ENCODE measurements at places on chromosomes 16 and 17.

DNA sequence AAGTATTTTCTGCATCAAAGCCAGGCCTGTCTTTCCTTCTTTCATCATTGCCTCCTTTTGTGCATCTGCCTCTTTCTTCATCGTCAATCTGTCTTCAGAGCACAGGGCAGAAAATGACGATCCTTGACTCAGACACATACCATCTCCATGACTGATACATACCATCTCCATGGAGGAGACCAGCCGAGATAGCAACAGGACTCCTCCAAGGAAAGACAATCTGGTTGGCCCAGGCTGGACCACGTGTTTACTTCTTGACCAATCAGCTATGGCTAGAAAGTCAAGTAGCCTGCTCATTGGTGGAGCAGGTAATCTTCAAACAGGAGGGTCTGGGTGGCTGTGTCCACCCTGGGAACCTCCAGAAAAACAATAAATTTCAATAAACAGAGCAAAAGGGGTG is 164.6 kb downstream of the CPPED1 start:
- DNase-seq: no peak

DNA sequence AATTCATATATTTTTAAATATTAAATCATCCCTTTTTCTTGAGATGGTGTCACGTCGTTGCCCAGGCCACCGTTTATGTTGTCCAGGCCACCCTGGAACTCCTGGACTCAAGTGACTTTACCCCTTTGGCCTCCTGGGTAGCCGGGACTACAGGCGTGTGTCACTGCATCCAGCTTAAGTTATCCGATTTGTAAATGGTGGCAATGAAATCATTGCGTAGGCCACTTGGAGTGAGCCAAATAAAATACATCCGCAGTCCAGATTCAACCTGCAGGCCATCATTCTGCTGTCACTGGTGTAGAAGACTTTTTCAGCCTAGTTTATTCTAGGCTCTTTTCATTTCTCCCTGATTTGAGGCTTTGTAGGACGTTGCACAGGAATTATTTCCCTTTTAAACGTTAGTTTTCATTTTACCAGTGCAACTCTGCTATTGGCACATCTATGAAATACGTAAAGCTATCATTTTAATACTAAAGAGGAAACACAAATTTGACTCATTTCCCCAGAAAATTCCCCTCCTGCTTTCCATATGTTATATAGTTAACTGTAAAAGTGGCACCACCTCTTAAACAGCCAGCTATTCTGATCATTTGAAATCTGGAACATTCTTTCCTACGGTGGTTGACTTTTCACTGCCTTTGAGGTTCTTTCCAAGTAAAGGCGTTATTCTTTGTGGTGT is 449.8 kb downstream of the MAF start:
- DNase-seq: no peak

- DNase-seq: no peak
Observed at GRCh38 chr17:50693036-50693682, 14.6 kb downstream of the ANKRD40 start.

DNA sequence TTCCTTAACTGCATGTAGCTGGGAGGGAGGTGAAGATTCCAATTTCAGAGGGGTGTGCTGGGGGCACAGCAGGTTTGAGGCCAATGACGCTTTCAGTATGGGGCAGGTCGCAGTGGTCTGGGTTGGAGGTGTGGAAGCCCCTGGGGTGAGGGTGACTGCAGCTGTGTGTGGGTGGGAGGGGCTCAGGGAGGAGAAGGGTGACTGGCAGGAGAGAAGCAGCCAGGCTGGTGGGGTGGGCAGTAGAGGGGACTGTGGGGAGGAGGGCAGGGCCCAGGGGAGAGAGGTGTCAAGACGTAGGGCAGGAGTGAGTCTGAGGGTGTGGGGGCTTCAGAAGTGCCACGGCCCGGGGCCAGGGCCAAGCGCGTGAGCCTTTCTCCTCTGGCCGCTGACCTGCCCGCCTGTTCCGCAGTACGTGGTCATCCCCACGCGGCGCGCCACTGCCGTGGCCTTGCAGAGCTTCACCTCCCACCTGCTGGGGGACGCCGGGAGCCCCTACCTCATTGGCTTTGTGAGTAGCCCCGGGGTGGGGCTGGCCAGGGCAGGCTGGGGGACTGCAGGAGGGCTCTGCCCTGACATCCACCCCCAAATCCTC is 19.4 kb downstream of the MYBBP1A start:
- DNase-seq: no peak

DNA sequence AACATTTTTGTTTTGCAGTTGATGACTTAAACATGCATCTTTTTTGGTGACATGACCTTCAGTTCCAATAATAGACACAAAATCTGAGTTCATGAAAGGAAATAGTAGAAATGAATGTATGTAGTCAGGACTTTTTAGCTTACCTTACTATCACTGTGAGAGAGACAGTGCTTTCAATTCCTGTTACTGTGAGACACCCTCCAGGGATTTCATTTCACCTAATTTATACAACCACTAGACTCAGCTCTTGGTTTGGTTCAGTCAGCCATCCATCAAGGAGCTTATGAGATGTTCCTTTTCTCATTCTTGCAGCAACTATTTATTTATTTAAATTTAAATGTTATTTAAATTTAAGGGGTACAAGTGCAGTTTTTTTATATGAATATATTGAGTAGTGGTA is 77.9 kb downstream of the MAP2K4 start:
- no peak for DNase-seq

GRCh38 chr16:81143921-81144471 is 47.8 kb upstream of the GCSH start:
- DNase-seq: no peak

DNA sequence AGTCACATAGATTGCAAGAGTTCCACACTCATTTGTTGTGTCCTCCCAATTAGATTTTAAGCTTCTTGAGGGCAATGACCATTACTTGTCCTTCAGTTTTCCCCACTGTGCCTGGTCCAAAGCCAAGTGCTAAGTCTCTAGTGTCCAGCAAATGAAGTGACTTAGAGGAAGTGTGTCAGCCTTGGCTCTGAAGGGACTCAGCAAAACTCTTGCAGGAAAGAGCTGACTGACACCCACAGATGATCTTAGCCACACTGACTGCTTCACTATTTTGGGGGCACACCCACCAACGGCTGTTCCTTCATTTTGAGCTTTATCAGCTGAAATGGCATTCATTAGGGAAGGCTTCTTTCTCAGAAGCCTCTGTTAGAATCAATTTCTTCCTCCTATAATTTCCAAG is 358.1 kb downstream of the UTP18 start:
- DNase-seq: no peak

DNA sequence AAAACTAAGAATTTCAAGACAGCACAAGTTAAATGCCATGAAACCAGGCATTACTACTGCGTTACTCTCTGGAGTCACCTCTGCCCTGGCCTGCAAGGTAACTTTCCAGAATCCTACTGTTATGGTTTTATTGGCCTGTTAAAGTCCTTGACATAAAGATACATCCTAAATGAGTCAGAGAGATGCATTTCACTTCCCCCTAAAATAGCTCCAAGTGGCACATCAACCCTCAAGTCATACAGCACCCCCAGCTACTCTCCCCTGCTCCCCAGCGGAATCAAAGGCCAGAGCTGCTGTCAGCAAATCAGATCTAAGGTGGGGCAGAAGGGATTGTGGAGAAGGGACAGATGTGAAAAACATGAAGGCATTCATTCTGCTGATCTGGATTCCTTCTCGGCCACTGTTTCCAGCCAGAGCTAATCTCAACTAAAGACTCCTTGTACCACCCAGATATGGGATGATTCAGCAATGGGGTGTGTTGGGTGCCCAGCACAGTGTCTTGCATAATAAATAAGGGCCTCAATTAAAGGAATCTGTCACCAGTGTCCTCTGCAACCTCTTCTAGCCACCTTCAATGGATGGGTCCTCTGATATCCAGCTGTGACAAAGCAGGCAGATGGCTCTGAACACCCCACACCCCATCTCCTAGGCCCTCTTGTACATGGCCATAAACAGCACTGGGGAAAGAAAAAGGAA is 8.5 kb upstream of the CCL1 start:
- DNase-seq: no peak

GRCh38 chr16:68629351-68629910 is 15.7 kb upstream of the CDH3 start:
- no peak for DNase-seq

DNA sequence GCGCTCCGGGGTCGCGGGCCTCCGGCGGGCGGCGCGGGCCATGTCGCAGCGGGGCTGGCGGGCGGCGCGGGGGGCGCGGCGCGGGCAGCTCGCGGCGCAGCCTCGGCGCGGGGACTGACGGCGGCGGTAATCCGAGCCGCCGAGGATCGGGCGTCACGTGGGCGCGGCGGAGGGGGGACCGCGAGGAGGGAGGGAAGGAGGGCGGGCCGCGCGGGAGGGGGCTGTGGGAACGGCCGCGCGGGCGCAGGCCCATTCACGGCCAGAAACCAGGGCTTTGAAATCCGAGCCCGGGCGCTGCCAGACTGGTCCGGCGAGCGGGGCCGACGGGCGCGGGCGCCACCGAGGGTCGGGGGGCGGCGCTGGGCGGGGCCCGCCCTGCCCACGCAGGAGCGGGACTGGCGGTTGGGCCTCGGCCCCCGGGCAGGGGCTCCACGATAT is at the start of gene MTSS2:
Gene MTSS2, minus strand, starts transcription at position 116 of the 438 bp plus-strand sequence. CDS start 262 bp downstream, outside the sequence.
- DNase-seq: peak; percentile 75

- DNase-seq: no peak
Observed at GRCh38 chr17:31460226-31460721, 68.8 kb downstream of the RAB11FIP4 start.

DNA sequence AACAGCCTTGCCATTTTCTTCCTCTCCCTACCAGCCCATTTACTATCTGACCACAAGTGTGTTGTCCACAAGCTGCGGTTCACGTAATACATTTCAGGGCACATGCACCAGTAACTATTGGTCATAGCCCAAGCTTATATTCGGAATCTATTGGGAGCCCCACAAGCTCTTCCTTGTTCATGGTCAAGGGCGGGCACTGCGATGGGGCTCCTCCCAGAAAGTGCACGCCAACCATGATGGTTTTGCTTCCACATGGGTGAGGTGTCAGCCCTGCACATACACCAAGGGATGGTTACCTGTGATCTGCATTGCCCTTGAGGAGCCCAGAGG is 12.1 kb downstream of the THRA start:
- no peak for DNase-seq

DNA sequence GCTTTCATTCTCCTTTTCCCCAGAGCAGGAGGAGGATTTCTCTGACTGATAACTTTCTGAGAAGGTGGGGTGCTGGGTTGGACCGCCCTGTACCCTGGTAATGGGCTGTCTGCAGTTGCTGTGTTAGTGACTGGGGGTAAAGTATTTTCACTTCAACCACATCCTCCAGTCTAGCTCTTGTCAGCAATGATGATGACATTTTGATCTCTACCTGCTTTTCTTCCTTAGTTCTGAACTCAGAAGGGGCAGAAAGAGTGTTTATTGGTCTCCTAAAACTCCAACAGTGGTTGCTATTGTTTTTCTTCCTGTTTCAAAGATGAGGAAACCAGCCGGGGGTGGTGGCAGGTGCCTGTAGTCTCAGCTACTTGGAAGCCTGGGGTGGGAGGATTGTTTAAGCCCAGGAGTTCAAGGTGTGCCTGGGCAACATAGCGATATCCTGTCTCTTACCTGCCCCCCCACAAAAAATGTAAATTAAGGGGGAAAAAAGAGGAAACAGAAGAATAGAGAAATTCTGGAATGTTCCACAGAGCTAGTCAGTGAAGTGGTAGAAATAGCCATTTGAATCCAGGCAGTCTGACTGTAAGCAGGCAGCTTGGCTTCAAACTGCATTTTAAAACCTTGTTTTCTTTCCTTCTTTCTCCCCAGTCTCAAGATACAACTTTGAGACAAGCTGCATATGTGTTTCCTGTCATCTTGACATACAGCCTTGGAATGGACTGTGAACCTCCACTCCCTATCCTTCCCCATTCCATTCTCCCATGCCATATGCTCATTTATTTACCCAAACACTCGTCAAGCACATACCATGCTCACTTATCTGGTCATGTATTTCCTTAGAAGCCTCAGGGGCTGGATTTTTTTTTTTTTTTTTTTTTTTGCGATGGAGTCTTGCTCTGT is 3.3 kb upstream of the N4BP1 start:
- DNase-seq: no peak

DNA sequence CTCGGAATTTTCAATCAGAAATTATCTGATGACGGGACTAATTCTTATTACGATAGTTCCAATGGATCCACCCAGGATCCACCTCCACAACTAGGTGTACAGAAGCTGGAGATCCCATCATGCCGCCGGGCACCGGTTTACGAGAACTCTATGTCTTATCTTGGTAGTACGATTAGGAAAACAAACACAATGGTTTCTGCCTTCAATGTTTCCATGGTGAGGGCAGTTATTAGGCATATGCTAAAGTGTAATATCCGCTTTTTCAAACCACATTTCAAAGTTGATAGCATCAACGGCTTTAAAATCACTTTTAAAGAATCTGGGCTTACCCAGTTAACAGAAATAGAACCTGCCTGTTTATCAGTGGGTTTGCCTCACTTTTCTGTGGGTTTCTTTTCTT is 705.7 kb downstream of the MAF start:
- DNase-seq: no peak

DNA sequence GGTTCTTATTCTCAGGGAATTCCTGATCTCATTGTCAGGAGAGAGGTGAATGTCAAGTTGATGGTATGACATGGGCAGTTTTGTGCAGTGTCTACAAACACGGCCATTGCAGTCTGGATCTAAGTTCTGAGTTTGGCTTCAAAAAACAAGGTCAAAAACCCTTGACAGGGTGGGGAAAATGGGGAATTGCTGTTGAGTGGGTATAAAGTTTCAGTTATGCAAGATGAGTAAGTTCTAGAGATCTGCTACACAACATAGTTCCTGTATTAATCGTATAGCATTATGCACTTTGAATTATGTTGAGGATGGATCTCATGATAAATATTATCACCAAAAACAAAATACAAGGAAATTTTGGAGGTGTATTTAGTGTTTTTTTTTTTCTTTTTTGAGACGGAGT is 36.6 kb upstream of the CARMIL2 start:
- no peak for DNase-seq
